WERI-Rb-1 (cell line): ENCODE measurements at places on chromosomes 5 and 9.

DNA sequence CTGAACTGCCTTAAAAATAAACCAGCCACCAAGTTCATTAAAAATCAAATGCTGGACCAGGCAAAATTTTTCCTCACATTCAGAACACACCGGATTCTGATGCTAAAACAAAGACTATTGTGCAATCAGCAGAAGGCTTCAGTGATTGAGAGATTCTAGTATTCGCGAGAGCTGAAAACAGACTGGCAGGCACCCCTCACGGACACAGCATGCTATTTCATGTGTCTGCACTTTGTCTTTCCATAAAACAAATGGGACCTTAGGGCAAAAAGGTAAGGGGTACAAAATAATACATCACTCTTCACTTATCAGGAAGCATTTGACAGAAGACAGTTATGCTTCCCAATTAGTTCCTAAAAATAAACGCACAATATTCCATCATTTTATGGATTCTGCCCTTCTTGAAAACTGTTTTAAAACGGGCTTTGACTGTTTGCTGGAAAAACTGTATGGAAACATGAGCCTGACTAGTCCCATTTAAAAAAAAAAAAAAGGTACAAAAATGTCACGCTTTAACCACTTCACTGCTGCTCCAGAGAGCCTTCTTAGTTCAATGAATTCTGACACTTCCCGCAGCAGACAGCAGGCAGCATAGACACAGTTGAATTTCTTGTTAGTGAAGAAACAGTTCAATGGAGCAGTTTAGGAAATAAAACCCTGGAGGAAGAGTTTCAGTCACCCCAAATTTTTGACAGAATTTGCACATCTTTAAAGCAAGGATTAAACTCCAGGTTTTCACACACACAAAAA is 99.2 kb downstream of the MED27 start:
- DNase-seq: no peak

DNA sequence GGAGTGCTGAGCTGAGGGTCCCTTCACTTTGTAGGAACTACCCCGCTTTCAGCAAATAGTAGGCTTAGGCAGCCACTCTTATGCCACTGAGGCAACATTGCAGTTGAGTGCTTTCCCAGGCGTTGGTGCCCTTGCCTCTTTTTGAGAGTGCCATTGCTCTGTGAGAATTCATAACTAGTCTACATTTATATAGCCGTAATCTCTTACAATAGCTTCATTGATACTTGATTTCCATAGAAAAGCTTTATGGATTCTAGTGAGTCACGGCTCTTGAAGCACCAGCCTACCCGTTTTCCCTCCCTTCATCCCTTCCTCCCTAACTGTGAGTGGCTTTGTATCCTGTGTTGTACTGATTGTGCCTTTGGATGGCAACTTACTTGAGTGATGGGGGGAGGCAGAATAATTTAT is 283.9 kb downstream of the AOPEP start:
- no peak for DNase-seq

DNA sequence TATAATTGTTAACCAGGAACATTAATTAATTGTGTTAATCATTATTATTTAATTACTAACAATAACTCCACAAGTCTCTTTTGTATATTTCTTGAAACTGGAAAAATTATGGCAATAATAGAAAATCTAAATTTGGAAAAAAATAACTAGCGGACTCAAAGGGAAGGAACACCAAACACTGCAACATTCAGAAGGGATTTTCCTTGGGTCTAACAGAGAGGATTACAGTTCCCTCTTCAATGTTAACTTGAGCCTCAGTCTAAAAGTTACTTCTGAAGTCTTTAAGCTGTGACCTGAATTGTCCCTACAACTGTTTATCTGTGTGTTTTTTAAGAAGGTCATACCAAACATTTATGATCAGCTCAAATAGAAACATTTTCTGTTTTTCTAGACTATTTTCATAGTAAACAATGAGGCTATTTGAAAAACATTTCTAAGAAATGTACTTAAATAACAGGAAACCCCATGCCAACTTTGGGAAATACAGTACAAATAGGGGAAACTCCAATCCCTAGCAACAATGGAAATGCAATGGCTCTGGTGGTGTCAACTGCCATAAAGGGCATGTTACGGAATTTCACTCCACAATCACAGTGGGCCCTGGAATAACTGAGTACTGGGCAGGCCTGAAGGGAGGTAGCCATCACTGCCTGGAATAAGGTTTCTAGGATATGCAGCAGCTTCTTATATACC is 61.2 kb downstream of the MCTP1 start:
- no peak for DNase-seq

GRCh38 chr9:3675946-3676345 is 150.1 kb upstream of the RFX3 start:
- DNase-seq: no peak

DNA sequence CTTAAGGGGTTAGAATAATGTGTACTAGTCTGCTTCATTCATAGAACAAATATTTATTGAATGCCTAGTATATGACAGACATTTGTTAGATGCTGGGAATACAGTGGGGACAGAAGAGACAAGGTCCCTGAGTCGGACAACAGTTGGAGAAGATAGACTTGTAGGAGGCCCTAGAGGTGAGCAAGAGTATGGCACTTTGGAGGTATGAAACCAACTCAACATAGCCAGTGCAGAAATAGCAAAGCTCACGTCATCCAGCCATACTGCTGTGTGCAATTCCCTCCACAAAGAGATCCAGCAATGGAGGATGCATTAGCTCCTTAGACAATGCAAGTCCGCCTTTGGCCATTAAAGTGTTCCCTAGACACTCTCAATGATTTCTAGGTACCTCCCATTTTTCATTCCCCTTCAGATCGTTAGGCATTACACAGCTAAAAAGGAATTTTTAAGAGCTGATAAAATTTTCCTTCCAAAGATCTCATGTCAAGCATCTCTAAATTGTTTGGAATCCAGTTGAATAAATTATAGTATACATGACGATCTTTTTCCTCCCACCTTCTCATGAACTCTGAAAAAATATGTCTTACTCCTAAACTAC is 1949.6 kb upstream of the WWC1 start:
- DNase-seq: peak; percentile 11

DNA sequence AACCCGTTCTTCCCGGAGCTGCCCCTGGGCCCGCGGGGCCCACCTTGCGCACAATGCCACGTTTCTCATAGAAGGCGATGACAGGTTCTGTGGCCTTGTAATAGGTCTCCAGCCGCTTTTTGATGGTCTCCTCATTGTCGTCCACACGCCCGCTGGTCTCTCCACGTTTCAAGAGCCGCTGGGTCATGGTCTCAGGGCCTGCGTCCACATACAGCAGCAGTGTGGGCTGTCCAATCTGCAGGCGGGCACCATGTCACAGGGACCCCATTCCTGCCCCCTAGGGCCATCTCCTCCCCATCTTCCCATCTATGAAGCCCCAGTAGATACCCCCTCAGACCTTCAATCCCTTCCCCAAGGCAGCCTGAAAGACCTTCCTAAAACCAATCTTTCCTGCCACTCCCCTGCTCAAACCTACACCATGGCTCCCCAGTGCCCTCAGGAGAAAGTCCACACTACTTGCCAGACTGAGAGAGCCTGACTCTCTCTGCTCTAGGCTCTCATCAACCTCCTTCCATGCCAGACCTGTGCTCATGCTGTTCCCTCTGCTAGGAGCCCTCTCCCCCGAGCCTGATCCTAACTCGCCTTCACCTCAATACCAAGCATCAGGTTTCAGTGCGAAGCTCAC is 9.1 kb downstream of the AK1 start:
- DNase-seq: no peak

DNA sequence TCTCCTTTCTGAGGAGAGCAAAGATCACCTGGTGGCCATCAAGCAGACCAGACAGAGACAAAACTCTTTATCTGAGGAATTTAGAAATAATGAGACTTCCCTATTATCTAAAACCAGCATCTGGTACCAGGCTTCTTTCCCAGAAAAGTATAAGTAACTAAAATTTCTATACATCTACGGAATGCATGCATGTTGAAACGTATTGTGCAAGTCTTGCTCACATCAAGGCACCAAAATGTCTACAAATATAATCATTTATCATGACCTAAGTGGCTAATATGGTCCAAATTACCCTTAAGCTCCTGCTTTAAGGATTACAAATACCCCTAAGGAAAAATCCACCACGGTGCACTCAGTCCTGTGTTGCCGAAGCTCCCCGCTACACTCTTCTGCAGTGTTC is 286.3 kb downstream of the CDH18 start:
- no peak for DNase-seq

DNA sequence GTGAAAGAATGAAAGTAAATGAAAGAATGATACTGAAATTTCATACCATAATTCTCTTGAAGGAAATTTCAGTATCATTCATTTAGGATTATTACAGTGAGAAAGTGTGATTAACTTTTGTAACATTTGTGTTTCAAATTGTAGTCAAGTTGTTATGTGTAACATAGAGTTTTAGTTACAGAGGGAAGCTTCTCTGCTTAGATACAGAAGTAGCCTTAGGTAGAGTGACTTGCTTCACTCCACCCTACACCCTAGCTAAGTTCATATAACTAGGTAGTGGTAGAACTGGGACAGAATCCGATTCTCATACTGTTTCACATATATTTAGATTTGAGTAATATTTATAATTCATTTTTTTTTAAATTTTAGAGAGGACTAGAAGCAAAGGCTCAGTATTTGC is 9.0 kb downstream of the RASA1 start:
- no peak for DNase-seq

GRCh38 chr5:98968056-98968564 is 39.3 kb upstream of the CHD1 start:
- DNase-seq: peak; percentile 69

DNA sequence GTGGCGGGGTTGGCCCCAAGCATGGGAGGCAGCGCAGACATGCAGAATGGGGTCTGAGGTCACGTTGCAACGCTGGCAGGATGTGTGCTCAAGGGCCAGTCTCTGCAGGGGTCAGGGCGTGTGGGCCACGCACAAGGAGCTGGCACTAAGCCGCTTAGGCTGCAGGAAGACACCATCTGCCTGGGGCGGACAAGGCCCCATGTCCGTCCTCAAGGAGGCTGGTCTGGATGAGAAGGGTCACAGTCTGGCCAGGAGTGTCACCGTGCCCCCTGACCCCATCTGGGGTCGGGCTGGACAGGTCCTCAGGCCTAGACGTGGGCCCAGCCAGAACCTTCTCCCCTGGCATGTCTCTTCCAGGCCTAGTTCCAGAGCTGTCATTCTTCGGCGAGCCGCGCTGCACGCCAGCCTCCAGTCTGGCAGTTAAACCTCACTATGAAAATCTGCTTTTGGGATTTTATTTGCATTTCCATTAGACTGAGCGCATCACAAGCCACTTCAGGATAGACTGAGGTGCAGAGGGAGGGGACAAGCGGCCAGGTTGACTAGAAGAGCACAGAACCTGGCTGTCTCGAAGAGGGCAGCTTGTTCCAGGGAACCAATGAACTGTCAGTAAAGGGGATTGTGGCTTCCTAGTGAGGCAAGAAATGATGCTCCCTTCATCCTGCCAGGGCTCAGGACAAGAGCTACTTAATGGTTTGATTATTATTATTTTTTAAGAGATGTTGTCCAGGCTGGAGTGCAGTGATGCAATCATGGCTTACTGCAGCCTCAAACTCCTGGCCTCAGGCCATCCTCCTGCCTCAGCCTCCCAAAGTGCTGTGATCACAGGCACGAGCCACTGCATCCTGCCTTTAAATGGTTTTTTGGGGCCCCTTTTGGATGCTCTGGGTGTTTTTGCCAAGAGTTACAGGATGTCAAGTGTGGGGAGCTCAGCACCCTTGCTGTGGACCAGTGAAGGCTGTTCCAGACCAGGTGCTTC is 4.3 kb downstream of the BRD3OS start:
- DNase-seq: peak; percentile 80

DNA sequence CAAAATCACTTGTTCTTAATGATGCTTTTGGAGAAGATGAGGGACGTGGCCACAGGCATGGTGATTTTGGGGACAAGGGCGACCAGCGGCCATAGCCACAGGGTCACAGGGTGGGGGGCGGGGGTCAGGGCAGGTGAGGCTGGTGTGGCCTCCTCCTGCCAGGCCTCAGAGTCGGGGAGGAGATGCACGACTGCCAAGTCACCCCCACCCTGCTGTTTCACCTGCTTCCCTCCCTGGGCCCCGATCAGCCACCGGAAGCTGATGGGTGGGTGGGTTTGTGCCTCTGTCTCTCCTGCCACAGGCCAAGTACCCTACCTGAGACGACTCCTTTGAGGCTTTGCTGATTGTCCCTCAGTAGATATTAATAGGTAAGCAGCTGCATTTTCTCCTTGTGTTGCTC is 199.3 kb downstream of the PAX5 start:
- DNase-seq: no peak

DNA sequence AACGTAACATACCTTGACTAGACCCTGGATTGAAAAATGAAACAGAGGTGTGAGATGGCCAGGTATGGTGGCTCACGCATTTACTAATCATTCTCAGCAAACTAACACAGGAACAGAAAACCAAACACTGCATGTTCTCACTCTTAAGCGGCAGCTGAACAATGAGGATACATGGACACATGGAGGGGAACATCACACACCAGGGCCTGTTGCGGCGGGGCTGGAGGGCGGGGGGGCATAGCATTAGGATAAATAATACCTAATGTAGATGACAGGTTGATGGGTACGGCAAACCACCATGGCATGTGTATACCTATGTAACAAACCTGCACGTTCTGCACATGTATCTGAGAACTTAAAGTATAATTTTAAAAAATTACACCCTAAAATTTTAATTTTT is 15.9 kb downstream of the RAPGEF6 start:
- no peak for DNase-seq

DNA sequence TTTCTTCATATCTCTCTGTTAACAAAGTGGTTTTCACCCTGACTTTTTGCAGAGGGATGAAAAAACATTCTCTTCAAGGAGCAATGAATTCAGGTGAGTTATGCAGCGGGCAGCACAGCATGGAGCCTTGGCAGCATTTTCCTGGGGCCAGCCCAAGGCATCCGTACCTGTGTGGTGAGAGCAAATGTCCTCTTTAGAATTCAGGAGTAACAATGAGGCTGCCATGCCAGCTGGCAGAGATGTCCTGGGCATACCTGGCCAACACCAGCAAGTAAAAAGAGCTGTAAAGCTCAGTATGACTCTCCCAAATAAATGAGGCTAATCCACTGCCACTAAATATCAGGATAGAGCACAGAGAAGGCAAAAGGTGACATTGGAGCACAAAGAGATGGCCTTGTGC is 277.6 kb upstream of the TRPC7 start:
- no peak for DNase-seq

- DNase-seq: no peak
Measured at GRCh38 chr5:67984546-67984945, 231.0 kb upstream of the PIK3R1 start.

DNA sequence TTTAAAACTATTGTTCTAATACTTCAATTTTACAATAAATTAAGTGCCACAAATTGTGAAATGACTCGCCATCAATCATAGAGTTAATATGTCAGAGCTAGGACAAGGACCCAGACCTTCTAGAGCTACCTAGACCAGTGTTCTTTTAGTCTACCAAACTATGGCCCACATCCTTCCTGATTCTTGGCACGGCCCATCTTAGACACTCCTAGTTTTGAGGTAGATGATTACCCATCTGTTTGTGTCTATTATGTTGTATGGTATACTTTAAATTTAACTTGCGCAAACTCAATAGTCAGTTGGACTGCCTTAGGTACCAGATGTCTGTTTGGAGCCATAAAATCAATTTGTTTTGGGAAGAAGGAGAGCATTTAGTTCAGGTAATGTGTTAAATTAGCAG is 17.5 kb downstream of the CDC26 start:
- no peak for DNase-seq
